T-cell (primary cell): ENCODE measurements at places on chromosomes 5 and 9. TPM values are rescaled to one million over a fixed set of nuclear protein-coding genes. Genes with fewer than 3 reads are reported as not detected.

ZDHHC11 gene
- total RNA-seq: 6.5 TPM

CSF1R gene
- 0.55 TPM for total RNA-seq

LURAP1L gene
- not detected for total RNA-seq

IL9 gene
- total RNA-seq: not detected

NUTM2F gene
- total RNA-seq: not detected

TLX3 gene
- total RNA-seq: not detected

- DNase-seq: no peak
Measured at GRCh38 chr9:81002242-81002641, 687.1 kb downstream of the TLE1 start.

DNA sequence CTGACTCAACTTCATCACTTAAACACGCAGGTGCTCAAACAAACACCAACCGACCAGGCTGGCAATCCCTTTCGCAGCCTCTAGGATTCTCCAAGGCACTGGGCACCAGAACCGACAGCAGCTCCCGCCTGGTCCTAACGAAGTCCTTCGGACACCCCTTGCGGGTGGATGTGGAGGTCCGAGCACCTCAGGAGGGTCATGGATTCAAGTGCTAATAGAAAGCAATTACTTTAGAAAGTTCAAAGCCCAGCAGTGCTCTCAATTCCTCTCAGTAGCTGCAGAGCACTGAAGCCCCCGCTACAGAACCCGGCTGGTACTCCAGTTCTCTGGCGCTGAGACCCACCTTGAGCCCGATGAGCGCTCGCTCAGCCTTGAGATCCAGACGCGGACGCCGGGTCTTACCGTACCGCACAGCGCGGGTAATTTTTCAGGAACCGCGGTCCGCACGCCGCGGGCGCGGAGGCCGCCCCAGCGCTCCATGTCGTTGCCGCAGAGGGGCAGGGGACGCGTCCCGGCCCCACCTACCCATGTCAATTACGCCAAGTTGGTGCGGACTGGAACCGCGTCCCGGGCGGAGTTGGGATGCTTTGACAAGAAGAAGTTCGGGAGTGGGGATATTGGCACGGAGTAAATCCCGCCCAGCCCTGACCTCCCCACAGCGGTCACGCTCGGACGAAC lies 638 bp downstream of the MARCHF3 start:
- DNase-seq: peak; percentile 27

GRCh38 chr5:154794525-154795234 lies 39.5 kb downstream of the LARP1 start:
- no peak for DNase-seq

DNA sequence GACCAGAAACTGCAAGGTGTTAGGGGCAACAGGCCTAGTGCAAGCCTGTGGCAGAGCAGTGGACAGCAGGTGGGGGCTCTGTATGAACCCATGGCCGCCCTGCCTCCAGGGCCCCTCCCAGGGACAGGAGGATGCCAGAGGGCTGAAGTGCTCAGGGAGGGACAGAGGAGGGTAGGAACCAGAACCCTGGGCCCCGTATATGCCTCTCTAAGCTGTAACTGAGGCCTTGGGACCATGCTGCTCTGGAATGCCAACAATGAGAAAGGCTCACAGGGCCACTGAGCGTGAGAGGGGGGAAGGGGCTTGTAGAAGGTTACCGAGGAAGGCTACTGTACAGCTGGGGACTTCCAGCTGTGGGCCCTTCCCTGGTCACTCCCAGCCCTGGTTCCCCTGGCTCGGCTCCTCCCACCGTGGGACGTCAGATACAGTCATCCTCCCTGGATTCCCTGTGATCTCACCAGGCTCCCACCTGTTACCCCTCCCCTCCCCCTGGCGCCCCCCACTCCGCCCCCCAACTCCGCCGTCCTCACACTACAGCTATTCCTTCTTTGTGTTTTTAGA lies 21.1 kb downstream of the AQP7 start:
- DNase-seq: no peak

DNA sequence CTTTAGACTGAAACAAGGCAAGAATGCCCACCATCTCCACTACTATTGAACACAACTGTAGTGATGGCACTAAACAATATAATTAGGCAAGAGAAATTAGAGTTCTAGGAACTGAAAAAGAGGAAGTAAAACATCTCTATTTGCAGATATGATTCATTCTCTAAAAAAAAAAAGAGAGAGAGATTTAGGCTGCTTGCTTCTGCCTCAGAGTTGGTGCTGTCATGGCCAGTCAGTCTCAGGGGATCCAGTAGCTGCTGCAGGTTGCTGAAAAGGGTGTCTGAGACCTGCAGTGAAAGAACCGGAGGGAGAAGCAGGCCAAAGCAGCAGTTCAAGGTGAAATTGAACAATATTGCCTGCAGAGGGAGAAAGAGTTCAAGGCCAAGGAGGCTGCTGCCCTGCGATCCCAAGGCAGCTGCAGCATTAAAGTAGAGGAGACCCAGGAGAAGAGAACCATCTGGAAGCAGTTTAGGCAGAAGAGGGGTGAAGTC lies 72.5 kb downstream of the AP3B1 start:
- DNase-seq: no peak

DNA sequence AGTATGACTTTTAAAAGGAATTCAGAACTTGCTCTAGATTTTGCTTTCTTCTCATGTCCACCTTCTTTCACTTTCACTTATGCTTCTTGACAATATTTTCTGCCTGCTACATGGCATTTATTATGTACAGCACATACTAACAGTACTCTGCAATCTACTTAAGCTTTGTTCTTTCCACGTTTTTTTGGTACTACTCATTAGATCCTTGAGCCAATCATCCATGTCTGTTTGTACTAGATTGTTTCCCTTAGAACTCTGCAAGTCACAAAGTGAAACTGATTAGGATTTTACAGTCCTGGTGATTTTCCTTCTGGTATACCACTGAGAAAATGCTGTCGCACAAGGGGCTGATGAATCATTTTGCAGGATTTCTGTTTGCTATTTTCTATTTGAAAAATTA lies 78.3 kb downstream of the PARP8 start:
- DNase-seq: no peak

- DNase-seq: no peak
Measured at GRCh38 chr5:67771221-67771620, 444.3 kb upstream of the PIK3R1 start.

DNA sequence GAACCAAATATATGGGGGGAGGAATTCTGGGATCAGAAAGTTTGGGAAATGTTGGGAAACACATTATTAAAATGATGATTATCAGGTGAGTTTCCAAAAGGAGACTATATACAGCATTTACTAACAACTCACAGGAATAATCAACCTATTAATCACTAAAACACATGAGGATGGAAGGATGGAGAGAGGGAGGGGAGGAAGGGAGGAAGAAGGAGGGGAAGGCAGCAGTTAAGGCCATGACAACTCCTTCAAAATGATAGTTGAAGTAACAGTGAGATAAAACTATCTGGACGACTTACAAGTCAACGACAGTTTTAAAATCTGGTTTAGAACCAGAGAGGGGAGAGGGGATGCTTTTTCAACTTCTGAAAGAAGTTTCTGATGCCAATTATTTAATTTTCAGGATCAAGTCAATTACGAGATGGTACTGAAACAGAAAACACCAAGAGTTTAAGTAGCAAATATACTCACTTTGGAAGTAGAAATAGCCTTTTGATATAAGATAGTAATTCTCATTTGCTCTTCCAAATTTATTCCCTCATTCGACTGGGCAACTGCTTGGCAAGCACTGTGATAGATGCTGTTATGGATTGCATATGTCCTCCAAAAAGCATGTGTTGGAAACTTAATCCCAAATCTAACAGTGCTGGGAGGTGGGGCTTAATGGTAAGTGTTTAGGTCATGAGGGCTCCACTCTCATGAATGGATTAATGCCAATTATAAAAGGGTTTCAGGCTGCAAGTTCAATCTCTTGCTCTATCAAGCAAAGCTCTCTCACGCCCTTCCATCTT lies 30.4 kb downstream of the FBXW11 start:
- DNase-seq: no peak

DNA sequence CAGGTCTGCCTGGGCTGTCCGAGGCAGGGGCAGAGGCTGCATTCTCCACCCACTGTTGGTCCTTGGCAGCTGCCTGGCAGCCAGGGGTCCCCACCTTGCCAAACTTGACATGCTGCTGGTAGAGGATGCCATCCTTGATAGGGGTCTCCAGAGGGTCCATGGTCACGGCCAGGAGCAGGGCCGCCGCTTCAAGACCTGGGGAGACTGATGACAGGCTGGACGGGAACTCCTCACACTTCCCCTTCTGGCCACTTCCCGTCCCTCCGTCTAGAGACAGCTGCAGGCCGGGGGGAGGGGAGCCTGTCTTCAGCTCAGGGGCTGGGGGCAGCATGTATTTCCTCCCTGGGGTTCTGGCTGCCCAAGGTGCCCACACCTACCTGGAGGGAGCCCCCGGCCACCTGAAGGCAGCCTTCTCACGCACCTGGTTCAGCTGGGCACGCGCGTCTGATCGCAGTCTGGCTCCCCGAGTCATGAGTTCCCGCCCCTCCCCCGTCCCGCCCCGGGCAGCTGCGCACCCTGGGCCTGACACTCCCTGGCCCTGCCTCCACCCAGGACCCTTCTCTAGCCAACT lies at the start of gene DOK3:
DOK3 (minus strand) TSS at position 446 of the 571 bp plus-strand sequence; CDS start at position 160, 286 bp downstream.
- no peak for DNase-seq

DNA sequence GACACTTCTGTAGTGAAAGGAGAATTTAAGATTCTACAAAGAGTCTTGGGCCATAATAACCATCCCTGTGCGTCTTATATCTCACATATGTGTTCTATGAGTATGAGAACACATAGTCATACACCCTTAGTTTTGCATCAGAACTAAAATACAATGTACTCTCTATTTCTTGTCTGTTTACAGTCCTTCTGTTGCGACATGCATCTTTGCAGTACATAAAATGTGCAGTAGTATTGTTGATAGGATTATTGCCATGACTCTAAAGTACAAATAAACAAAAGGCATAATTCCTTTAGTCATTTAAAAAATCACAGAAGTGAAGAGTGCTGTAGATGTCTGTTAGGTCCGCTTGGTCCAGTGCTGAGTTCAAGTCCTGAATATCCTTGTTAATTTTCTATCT lies 201.9 kb downstream of the NR3C1 start:
- no peak for DNase-seq

DNA sequence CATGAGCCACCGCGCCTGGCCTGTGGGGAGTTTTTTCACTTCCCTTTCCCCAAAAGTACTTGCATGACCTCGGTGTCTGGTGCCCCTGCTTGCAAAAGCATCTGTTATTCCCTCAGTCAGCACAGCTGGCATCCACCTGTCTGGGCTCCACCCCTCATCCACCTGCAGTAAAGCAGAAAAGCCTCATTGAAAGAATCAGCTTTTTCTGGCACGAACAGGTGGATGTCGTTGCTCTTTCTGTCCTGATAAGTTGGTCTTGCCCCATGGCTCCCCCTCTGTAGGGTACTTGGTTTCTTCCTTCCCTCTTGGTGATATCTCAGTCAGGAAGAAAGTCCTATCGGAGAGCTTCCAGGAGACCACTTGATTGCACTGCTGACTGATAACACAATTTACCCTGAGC lies 37.4 kb downstream of the WWC1 start:
- no peak for DNase-seq
